MV-4-11 (cell line): ENCODE measurements at places on chromosomes 1 and 21.

DNA sequence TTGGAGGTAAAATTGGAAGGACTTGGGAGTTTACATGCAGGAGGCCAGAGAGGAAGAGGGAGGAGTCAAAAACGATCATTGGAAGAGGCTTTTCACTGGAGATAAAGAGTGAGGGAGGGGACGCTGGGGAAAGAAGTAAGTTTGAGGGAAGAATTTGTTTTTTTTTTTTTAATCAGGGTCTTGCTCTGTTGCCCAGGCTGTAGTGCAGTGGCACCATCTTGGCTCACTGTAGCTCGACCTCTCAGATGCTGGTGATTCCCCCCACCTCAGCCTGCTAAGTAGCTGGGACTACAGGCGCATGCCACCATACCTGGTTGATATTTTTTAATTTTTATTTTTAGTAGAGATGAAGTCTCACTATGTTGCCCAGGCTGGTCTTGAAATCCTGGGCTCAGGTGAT lies 1.2 kb upstream of the MROH7 start:
- no peak for DNase-seq

- DNase-seq = no peak
These were observed 28.9 kb upstream of the BARHL2 start for GRCh38 chr1:90745972-90746371.

- DNase-seq = peak; percentile 85
These were observed 21.5 kb upstream of the SLC2A1 start for GRCh38 chr1:42979896-42980800.

DNA sequence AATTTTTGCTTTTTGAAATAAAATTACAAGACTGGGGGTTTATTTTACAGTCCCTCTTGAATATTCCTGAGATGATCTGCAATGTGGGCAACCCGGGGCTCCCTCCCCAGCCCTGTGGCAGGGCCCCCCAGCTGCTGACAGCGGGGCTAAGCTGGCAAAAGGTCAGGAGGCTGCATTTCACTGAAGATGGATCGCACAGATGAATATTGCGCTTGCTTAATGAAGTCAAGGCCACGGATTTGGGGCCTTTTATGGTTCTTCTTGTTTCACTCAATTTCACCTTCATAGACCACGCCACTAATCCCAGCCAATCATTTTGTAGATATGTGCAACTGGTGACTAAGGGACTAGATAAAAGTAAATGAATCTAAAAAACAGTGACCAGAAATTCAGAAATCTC lies 50.8 kb upstream of the SLC22A15 start:
- no peak for DNase-seq

DNA sequence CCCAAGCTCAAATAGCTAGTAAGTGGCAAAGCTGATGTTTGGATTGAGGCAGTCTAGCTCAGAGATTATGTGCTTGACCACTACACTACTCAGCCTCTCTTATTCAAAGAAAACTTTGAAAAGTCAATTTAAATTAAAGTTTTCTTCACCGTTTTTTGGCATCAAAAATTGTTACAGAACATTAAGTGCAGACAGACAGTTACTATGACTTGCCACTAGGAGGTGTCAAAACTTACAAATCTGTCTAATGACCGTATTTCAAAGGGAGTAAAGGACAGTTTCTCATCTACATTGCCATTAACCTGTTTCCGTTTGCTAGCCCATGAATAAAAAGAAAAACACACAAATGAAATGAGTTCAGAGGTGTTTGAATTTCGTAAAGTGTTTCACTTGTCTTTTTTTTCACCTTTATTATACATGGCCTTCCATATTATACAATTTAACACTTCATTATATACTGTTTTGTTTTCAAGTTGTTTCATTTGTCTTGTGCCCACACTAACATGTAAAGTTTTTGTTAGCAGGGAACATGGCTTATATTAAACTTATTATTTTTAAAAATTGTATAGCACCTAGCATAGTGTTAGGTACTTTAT lies 57.4 kb upstream of the MTF2 start:
- DNase-seq = peak; percentile 50

GRCh38 chr1:28985427-28985826 lies 71.1 kb downstream of the EPB41 start:
- no peak for DNase-seq

DNA sequence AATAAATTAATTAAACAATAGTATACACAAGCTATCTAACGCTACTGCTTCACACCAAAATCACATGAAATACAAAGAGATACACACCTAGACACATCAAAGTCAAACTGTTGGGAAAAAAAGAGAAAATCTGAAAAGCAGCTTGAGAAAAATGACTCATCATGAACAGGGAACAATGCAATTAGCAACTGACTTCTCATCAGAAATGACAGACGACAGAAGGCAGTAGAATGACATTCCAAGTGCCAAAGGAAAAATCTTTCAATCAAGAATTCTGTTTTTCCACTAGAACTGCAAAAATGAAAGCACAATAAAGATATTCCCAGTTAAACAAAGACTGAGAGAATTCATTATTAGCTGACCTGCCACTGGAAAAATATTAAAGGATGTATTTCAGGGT lies 57.2 kb downstream of the CAPN9 start:
- no peak for DNase-seq

- DNase-seq = no peak
These were observed 618 bp downstream of the ETS2 start for GRCh38 chr21:38806153-38806941.

- no peak for DNase-seq
These were observed 4.0 kb upstream of the PLCH2 start for GRCh38 chr1:2472109-2472508.

DNA sequence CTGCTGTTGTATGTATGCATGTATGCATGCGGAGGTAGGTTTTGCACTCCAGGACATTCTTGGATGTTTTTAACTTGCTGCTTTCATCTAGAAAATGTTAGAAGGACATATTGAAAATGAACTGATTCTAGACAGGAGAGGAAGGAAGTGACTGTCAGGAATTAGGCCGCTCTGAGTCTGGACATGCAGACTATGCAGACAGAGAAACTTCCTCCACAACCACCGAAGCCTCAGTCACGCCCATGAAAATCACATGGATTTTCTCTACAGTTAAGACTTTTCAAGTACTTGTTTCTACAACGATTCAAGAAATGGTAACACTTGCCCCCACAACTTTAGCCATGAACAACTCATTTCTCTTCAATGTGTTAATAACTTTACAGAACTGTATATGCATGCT lies 211.1 kb downstream of the SMYD3 start:
- DNase-seq = peak; percentile 58

DNA sequence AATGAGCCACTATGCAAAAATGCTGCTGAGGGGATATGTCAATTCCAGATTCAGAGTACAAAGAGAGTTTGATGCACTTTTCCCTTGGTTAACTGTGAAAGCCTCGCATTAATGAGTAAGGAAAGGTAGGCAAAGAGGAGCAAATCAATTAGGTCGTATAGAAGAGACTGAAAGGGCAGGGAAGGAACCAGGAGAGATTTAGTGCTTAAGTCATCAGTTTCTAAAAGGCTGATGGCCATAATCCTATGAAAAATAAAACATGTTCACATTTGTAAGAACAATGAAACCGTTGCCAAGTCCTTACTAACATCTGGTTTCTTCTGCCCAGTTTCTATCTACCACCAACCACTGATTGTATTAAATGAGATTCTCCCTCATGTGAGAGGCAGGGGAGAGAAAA lies 118.4 kb upstream of the PALMD start:
- no peak for DNase-seq

- no peak for DNase-seq
These were observed 351.9 kb downstream of the S1PR1 start for GRCh38 chr1:101588677-101589076.

GRCh38 chr1:242184955-242185354 lies 186.1 kb upstream of the MAP1LC3C start:
- DNase-seq = no peak

- no peak for DNase-seq
These were observed 5.9 kb downstream of the TTC39A start for GRCh38 chr1:51324251-51325010.

DNA sequence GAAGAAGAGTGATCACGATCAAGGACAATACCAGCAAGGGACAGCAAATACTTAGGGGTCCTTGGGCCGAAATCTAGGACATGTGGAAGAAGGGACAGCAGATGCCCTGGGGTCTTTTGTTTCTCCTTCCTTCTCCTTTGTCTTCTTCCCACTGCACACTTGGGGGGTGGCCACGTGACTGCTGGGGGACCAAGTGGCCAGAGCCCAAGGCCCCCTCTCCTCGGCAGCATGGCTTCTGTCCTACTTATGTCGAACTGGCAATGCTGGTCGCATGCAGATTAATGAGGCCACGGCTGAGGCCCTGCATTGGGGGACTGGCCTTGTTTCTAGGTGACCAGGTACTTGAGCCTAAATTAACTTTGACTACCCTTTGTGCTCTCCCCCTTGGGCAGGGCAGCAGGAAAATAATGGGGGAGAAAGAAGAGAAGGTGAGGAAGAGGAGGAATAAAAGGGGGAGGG lies 83.0 kb downstream of the GRIK3 start:
- no peak for DNase-seq

- DNase-seq = no peak
These were observed 79.6 kb downstream of the PSMG1 start for GRCh38 chr21:39103689-39104088.

DNA sequence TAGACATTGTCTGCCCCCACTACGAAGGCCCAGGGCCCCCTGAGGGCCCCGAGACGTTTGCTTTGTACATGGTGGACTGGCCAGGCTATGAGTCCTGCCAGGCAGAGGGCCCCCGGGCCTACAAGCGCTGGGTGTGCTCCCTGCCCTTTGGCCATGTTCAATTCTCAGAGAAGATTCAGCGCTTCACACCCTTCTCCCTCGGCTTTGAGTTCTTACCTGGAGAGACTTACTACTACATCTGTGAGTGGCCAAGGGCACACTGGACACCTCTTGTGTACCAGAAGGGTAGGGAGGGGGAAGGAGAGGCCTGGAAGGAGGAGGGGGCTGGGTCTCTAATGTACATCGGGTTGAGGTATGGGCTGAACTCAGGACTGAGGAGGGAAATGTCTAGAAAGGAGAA lies 3.2 kb downstream of the EFNA4 start:
- DNase-seq = no peak

DNA sequence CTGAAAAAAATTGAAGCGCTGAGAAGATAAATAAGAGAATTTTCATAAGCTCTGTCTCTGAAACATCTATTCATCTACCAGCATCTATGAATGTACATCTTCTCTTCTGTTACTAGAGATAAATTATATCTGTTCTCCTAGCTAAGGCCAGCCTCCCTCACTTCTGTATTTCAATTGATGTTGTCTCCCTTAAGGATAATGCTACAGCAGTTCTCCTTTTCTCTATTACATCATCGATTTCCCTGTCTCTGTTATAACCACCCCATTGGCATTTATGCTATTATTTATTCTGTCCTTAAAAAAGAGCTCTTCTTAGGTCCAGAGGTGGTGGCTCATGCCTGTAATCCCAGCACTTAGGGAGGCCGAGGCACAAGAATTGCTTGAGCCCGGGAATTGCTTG lies 42.9 kb upstream of the TMCO2 start:
- peak; percentile 57 for DNase-seq

GRCh38 chr1:226422478-226422877 lies 14.6 kb upstream of the PARP1 start:
- peak; percentile 38 for DNase-seq

DNA sequence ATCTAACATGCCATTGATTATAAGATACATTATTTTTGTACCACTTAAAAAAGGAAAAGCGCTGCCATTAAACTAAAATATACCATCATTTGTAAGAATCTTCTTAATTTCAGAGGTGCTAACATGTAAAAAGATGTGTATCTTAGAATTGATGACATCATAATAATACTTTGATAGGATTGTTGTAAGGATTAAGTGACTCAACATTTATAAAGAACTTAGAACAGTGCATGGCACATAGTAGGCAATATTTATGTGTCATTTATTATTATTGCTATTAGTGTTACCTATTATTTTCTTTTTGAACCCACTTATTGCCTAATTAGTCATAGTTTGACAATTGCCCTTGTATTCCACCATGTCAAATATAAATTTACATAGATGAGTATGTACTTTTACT lies 21.8 kb downstream of the HIPK1 start:
- no peak for DNase-seq

DNA sequence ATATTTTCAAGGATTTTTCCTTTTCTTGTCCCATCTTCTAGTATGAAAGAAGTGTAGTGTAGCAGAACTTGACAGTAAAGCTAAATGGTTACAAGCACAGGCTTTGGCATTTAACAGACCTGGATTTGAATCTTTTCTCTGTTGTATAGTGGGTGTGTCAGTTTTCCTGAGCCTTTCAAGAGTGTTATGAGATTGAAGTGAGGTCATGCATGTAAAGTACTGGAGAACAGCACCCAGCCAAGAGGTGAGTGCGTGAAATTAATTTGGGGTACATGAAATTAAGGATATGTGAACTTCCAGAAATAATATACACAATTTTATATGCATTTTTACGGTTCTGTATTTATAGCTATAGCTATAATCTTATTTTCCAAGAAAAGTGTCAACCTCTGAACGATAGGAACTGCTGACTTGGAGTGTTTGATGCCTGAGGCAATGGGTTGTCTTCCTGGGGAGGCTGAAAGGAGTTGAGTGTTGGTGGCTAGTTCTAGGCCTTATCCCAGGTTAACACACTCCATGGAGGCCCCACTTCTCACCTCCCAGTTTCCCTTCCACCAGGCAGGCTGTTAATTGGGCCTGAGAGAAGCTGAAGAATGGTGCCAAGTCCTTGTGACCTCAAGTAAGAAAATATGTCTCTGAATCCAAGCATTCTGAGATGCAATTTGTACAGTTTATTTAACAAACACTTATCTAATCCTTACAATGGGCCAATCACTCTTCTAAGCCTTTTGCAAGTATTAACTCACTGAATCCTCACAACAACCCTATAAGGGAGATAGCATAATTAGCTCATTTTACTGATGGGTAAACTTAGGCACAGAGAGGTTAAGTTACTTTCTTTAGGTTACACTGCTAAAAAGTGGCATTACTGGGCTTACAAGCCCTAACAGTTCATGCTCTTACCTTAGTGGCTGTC lies 4.4 kb downstream of the ROR1 start:
- no peak for DNase-seq

DNA sequence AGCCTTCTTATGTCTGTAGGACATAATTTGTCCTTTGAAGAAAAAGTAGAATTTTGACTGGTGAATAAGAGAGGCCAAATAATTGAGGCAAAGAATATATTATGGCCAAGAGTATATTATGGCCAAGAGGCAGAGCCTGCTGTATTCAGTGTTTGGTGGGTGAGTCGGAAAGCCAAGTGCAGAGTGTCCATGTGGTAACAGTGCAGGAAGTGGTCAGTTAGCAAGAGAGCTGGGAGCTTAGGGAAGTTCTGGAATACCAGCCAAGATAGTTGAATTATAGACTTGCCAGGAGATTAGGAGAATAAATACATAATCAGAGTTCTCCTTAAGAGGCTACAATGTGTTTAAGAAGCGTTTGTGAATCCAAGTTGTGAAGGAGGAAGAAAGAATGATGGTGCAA lies 131.5 kb upstream of the LMO4 start:
- no peak for DNase-seq
